ENCODE measurements at places on chromosomes 1 and 21.

DNA sequence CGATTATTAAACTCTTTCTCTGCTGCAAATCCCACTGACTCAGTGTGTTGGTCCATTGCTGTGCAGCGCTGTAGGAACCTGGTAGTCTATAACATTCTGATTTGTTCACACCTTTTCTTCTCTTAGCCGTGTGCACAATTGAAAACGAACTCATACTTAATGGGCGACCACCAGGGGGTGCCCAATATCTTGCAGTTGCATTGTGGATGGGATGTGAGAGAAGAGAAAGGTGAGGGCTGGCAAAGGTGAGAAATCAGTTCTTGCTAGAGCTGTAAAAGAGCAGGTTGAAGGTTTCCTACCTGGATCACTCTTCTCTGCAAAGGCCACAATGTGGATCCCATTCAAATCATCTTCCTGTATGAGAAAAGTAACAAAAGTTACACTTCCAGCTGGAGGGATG is 51.0 kb downstream of the CASQ2 start:
- peak; percentile 63 for DNase-seq

DNA sequence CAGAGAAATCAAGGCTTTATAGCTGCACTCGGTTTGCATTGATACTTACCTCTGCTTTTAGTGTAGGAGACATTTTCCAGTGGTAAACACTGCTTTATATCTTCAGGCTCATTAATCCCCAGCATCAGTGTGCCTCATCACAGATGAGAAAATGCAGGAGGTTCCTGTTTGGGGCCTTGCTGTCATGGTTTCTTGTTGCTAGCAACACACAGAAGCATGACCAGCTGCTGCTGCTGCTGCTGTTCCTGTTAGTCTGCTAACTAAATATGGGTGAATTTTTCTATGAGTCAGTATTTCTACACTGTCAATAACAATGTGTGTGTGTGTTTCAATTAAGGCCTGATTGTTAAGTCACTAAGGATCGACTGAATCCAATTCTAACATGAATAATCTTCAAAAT is 85.8 kb upstream of the RGS1 start:
- peak; percentile 94 for DNase-seq

DNA sequence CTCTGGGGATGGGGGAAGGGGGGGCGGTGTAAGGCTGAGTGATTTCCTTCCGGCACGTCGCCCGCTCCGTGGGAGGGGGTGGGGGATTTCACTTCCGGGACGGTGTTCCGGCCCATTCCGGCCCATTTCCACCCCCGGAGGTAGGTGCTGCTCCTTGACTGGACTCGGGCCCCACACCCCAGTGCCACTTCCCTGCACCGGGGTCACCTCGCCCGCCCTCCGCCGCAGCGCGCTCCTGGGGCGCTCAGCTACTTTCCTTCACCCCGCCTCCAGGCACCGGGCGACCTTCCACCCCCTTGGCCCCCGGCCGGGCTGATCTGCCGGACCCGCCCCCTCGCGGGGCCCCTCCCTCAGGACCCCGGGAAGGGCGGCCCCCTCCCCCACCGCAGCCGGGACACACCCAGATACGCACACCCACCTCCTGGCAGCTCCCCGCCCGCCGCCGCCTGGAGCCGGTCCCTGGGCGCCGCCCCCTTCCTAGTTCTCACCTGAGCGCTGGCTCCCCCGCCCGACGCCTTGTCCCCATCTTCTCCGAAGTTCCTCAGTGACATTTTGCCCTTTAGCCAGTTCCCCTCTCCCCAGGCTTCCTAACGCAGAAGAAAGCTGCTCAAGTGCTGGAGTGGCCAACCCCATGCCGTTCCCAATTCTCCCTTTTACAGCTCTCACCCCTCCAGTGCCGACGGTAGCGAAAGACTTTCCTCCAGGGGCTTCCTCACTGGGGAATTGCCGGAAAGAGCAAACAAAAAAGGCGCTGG is at the start of gene ZBTB37:
Gene ZBTB37, plus strand, starts transcription at position 115 of the 755 bp plus-strand sequence. CDS start 1,846 bp downstream, outside the sequence.
- peak; percentile 86 for DNase-seq

- DNase-seq: no peak
These were observed 52.5 kb downstream of the ZNF684 start for GRCh38 chr1:40583980-40584379.

- DNase-seq: no peak
These were observed 3.5 kb downstream of the TTC39A start for GRCh38 chr1:51326839-51327238.

- no peak for DNase-seq
These were observed 25.0 kb downstream of the SRSF4 start for GRCh38 chr1:29156543-29157268.

- DNase-seq: peak; percentile 31
These were observed 80.5 kb downstream of the RERE start for GRCh38 chr1:8736927-8737326.

GRCh38 chr1:152447484-152447883 is 33.4 kb upstream of the CRNN start:
- DNase-seq: no peak

GRCh38 chr1:175673371-175674150 is 69.8 kb downstream of the TNR start:
- no peak for DNase-seq

GRCh38 chr1:184285401-184286087 is 101.3 kb upstream of the C1orf21 start:
- no peak for DNase-seq

- DNase-seq: no peak
These were observed 108.4 kb upstream of the ZNHIT6 start for GRCh38 chr1:85816606-85817005.

Data from suppressor macrophage (primary cell).